ENCODE measurements at places on chromosomes 13 and 19.

GRCh38 chr19:45705115-45705514 lies 12.6 kb downstream of the QPCTL start:
- DNase-seq = no peak

DNA sequence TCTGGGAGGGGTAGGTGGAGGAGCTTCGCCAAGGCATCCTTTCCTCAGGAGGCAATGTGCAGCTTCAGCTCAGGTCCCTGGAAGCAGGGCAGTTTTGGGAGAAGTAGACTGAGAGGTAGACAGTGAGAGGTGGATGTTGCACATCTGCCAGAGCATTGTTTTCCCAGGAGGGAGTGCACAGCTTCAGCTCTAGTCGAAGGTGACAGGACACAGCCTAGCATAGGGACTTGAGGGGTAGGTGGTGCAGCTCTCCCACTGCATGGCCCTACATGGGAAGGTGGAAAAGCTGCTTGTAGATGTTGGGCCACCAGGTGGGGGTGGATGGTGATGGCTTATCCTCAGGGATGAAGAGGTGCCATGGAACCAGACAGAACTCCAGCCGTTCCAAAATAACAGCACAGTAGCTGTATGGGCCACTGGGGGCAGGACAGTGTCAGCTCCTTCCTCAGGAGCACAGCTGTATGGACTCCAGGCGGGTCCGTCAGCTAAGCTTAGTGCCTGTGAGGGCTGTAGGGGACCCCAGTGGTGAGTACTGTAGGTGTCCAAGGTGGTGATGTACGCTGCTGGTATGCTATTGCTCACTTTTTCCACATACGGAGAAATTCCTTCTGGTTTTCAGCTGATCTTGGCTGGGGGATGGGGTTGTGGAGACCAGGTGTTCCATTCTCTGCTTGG lies 17.4 kb upstream of the ZNF543 start:
- no peak for DNase-seq

DNA sequence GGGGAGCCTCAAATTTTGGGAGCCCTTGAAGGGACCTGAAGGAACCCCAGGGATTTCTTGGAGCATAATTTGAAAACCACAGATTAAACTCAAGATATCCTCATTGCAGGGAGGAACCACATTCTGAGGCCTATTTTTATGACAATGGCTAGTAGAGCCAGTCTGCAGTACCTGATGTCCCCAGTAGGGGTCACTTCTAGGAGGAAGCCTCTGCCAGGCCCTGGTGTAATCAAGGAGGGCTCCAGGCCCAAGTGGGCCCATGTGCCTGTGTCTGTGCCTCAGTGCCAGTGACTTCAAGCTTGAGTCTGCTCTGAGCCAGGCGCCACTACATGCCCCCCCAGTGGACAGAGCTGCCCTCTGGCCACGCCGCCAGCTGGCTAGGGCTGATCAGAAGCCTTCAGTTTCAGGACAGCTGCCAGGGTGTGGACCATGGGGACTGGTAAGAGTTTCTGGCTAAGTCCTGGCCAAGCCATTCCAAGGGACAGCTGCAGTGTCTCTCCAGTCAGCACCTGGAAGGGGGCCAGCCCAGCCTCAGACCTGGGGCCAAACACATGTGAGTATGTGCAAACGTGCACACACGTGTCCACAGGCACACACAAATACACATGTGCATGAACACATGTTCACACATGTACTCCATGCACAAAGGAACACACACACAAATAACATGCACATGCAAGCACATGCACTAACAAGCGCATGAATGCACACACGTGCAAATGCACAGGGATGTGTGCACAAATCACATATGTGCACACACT lies 20.5 kb upstream of the SLC7A10 start:
- DNase-seq = no peak

DNA sequence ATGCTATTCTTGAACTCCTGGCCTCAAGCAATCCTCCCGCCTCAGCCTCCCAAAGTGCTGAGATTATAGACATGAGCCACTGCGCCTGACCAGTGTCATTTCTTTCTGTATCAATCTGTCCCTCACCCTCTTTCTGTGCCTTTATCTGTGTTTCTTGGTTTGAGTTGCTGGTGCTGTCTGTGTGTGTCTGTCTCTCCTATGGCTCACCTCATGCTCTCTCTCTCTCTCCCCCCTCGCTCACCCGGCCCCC lies 9.9 kb downstream of the IRF2BP1 start:
- DNase-seq = no peak

DNA sequence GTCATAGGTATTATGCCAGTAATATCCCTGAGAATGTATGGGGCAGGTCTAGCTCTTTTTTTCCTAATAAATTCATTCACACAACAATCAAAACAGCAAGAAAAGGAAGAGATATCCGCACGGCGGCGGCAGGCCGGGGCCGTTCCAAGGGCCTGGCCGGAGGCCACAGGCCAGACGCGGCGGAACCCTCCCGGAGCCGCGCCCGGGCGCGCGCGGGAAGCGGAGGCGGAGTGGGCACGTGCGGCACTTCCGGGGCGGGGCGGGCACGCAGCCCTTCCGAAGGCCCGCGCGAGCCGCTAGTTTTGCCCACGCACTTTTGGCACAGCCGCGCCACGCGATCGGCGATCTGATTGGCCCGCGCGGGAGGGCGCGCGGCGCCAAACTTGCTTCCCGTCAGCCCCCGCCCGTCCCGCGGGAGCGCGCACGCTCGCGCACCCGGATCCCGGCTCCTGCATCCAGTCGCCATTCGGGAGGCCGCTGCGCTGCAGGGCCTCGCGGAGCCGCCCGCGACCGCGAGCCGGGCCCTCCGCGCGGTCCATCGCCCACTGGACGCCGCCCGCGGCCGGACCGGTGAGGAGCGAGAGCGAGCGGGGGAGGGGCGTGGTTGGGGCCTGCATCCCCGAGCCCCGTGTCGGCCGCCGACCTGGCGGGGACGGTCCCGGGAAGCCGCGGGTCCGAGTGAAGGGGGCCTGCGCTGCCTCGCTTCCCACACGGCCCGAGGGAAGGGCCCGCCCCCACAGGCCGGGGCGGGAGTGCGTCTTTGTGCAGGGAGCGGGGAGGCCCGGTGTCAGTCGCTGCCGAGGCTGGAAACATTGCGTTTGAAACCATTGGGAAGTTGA lies at the start of gene CHAMP1:
TSS of gene CHAMP1 (plus strand) at position 430 of the 839 bp plus-strand sequence. CDS start 9,340 bp downstream, outside the sequence.
- DNase-seq = peak; percentile 84

DNA sequence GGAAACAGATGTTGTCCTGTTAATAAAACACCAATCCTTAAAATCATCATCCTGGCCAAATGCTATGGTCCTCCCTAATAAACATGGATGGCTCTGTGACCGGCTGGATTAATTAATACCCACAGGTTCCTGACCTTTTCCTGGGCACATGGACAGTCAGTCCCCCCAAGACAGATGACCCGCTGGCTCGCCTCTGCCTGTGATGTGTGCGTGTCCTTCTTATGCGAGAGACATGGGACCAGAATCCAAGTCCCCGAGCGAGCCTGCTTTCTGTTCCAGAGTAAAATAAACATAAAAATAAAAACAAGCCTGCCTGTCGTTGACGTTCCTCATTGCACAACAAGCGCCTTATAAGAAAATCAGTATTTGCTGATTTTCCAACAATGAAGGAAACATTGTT lies 378.3 kb upstream of the TSHZ3 start:
- DNase-seq = no peak

DNA sequence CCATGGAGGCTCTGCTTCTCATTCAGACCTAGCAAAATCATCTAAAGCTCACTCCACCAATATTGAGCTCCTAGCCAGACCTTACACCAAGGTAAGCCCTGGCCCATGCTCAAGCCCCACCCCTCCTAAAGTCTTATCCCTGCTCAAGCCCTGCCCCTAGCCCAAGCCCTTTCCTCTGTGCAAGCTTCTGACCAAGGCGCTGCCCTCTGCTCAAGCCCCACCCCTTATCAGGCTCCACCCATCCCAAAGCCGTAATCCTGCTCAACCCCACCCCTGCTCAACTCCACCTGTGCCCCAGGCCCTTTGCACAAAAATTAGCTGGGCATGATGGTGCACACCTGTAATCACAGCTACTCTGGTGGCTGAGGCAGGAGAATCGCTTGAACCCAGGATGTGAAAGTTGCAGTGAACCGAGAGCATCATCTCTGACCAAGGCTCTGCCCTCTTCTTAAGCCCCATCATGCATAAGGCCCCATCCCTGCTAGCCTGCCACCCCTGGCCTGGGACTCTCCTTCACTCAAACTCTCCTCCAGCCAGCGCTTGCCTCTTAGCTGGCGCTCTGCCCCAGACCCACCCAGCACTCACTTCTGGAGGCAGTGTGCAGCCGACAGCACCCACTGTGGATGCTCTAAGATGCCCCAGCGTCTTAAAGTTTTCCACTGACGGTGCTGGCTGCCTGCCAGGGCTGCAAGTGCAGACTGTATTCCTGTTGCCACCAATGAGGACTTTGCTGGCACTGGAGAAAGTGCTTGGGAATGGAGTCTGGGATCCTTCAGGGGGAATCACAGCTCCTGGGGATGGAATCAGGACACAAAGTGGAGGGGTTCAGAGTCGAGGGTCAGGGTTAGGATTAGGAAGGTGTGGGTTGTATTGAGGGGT lies 16.5 kb downstream of the KLK4 start:
- no peak for DNase-seq

DNA sequence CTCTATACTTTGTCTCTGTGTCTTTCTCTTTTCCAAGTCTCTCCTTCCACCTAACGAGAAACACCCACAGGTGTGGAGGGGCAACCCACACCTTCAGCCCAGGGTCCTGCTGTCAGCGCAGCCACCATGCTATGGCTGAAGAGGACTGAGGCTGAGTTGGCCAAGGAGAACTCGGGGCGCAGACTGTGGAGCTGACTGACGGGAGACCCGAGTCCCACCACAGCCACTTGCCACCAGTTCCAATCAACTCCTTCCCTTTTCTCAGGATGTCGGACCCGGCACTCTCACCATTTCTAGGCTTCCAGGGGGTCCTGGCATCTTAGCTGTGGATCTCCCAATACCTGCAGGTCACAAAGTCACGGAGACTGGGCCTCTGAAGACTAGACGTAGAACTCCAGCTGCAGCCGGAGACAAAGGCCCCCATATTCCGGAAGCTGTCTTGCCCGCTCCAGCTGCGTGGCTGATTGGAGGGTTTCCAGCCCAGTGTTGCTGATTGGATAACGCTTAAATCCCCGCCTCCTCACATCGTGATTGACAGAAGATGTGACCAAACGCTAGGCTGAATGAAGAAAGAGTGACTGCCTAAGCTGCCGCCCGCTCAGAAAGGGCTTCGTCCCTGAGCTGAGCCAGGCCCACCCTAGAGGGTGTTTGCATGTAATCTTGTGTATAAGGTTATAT lies 63.6 kb downstream of the ZNF429 start:
- peak; percentile 83 for DNase-seq

- DNase-seq = no peak
These were observed 6.8 kb downstream of the HSPH1 start for GRCh38 chr13:31154939-31155338.

- no peak for DNase-seq
These were observed 363.4 kb upstream of the SPRY2 start for GRCh38 chr13:80704369-80704768.

- no peak for DNase-seq
These were observed 5.4 kb upstream of the GAS6 start for GRCh38 chr13:113869263-113869662.

DNA sequence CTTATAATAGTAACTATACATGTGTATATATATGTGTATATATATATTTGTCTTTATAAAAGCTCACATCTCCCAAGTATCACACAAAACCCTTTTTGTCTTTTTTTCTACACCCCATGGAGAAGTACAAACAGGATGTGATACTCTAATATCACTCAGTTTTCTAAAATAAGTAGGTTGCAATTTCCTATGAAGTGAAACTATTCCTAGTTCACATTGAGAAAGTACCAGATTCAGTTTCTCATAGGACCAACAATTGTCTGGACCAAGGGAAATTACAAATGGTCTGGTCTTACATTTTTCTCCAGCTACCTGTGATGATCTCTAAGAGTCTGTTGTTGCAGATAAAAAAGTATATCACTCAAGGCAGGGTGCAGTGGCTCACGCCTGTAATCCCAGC lies 17.9 kb upstream of the LILRB1 start:
- no peak for DNase-seq

- no peak for DNase-seq
These were observed 94.6 kb downstream of the CCNA1 start for GRCh38 chr13:36526897-36527296.

GRCh38 chr19:24073807-24074206 lies 13.2 kb upstream of the ZNF254 start:
- no peak for DNase-seq

GRCh38 chr19:43148233-43148632 lies 38.1 kb downstream of the PSG5 start:
- no peak for DNase-seq

GRCh38 chr19:756821-757688 lies 6.1 kb downstream of the MISP start:
- DNase-seq = no peak

DNA sequence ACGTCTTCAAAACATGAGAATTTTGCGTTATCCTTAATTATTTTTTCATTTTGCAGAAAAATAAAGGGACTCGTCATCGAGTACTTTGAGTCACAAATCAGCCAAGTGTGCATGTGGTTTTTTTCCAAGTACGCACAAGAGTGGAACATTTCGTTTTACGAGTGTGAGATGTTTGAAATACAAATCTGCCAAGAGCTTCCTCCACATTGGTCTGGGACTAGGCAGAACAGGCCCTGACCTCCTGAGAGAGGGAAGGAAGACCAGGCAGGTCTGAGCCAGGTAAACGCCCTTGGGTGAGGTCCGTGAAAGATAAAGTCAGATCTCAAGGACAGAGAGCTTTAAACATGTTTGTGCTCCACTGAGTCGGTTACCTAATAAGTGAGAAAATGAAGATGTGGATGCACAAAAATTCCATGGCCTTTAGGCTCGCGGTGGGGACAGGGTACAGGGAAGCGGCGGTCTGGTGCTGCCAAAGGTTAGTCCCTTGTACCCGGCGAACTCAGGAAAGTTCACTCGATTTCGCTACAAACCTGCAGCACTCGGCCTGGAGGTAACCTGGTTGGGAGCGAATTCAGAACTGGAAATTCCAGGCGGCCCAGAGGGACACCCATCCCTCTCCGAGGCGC lies 473 bp upstream of the ITM2B start:
- no peak for DNase-seq

All from T-helper 2 cell (primary cell).